ENCODE measurements at places on chromosomes 16 and 17.

- DNase-seq, result no peak
Observed at GRCh38 chr16:57516176-57516725, 20.1 kb downstream of the CCDC102A start.

DNA sequence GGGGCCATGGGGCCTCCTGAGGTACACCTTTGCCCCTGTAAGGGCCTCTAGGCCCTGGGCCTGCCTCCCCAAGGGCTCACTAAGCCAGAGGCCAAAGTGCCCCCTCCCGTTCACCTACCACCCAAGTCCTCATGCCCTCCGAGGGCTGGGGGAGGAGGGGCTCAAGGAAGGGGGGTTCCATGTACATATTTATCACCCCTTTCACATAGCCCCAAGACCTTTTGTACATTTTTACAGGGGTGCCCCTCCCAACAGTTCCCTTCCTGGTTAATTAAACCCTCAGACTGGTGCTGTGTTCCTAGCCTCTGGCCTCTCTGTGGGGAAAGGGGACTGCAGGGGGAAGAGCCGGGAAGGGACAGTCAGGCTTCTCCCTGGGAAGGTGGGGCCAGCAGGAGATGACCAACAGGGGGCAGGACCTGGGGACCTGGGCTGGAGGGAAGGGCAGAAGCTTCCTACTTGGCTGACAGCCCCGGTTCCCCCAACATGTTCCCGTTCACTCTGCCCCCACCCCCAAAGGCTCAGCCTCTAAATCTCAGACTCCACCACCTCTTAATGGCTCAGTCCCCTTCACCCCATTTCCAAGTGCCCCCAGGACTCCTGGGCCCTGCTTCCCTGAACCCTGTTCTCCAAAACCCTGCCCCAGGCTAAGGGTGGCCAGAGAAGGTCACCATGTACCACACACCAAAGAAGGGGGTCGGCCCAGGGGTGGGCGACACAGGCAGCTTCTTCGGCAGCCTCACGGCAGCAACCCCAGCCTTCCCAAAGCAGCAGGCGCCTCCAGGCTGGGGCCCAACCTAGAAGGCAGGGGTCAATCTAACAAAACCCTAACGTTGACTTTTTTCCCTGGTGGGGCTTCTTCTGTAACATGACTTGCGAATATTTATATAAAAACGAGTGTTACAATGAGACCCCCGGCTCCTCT is 11.9 kb downstream of the FBRS start:
- no peak for DNase-seq

- no peak for DNase-seq
Observed at GRCh38 chr17:72282439-72283029, 161.7 kb downstream of the SOX9 start.

GRCh38 chr17:33121272-33121671 is 129.6 kb downstream of the SPACA3 start:
- DNase-seq, result no peak

All from kidney tubule cell (primary cell).